ENCODE measurements at places on chromosomes 16 and 17.

GRCh38 chr17:13941781-13942180 is 127.5 kb upstream of the COX10 start:
- no peak for DNase-seq

DNA sequence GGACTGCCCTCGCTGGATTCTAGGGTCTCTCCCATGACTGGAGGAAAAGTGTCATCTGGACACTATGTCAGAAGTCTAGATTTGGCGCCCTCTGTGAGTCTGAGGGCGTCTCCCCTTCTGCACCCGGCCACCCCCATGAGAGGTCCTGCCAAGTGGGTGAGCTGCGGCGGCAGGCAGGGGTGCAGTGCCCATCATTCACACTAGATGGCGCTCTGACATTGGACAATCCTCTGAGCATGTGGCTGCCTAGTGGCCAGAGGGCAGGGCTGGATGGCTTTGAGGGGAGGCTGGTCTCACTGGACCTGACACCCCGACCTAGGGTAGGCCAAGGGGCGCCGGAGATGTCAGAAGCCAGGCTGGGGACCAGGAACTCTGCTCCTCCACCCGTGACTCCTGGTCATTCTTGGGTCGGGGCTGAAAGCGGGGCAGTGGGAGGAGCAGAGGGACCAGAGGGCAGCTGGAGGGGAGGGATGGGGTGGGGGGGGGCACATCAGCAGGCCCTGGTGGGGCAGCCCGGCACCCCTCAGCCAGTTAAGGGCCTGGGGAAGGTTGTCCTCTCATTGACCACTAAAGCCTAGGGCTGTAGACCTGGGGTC is 28.0 kb downstream of the MRM1 start:
- DNase-seq: peak; percentile 73

DNA sequence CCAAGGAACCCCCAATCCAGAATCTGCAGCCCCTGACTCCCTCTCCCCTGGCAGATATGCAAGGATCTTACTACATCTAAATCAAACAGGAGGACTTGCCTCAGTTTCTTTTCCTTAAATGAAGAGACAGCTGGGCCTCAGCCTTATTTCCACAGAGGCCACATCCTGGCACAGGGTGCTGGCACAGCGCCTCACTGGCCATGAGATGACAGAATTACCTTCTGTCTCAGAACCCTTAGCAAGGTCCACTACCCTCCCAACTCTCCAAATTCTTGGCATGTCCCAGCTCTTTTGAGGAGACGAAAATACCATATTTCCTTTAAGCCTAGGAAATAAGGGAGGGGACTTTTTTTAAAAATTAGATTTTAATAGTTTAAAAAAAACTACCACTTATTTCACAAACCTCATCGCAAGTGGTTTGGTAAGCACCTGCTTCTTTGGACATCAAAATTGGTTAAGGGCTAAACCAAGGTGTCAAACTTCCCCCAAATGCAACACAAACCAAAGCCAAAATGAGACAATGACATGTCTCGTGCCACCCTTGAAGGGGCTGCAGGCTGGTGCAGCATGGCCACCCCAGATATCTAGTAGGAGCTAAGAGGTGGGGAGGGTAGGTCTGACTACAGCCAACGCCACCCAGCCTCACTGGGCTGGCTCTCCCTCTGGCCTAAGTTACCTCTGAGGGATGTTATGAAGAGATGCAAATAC is 25.3 kb downstream of the FAM117A start:
- DNase-seq: no peak

GRCh38 chr16:31052114-31052513 is 18.8 kb downstream of the STX4 start:
- DNase-seq: no peak

DNA sequence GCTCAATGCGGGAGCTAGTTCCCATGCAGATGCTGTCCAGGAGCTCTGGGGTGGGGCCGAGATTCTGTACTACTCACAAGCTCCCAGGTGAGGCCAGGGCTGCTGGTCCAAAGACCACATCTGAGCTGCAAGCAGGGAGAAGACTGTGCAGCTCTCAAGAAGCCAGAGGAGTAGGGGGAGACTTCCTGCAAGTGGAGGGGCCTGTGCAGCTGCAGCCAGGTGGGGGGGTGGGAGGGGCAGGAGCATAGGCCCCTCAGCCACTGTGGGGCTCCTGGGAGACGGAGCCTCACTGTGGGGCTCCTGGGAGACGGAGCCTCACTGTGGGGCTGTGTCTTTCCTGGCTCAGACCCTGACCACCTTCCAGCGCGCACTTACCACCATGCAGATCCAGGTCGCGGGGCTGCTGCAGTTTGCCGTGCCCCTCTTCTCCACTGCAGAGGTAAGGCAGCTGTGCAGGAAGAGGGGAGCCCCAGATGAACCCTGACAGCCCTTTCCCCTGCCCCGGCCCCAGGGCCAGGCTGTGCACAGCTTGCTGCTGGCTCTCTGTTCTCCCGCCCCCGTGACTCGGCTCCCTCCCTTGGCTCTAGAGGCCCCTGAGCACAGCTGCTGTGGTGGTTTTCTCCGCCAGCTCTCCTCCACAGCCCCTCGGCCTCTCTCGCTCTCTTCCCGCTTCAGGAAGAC is 24.3 kb upstream of the DNAI2 start:
- peak; percentile 84 for DNase-seq

DNA sequence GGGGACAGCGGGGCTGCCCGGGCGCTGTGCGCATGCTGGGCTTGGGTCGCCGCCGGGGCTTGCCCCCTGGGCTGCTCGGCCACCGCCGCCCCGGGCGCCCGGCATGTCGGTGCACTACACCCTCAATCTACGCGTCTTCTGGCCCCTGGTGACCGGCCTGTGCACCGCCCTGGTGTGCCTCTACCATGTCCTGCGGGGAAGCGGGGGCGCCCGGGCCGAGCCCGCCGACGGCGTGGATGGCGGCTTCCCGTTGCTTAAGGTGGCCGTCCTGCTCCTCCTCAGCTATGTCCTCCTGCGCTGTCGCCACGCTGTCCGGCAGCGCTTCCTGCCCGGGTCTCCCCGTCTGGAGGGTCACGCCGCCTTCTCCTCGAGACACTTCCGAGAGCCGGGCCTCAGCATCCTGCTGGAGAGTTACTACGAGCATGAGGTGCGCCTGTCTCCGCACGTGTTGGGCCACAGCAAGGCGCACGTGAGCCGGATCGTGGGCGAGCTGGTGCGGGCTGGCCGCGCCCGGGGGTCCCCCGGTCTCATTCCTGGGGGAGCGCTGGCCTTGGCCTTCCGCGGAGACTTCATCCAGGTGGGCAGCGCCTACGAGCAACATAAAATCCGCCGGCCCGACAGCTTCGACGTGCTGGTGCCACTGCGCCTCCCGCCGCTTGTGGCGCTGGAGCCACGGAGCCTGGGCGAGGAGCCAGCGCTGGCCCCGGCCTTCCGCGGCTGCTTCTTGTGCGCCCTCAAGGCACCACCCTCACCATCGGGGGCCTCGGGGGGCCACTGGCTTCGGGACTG is 789 bp downstream of the ITPRIPL2 start:
- DNase-seq: peak; percentile 79

- DNase-seq: no peak
Observed at GRCh38 chr16:1223355-1224214, 1.5 kb downstream of the TPSG1 start.

DNA sequence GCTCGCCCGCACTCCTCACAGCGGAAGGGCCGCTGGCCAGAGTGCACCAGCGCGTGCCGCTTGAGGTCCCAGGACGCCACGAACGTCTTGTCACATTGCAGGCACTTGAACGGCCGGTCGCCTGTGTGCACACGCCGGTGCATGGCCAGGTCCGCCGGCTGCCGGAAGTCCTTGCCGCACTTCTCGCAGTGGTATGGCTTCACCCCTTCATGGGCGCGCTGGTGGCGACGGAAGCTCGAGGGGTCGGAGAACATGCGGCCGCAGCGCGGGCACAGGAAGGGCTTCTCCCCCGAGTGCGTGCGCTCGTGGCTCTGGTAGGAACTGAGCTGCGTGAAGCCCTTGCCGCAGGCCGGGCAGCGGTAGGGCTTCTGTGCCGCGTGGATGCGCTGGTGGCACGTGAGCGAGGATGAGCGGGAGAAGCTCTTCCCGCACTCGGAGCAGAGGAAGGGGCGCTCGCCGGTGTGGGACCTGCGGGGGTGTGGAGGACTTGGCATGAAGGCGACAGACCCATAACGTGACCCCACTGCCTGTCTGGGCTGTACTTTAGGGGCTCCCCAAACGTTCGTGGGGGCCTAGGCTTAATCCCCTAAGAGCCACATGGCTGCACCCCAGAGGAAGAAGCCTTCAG is 12.1 kb downstream of the ZNF668 start:
- no peak for DNase-seq

DNA sequence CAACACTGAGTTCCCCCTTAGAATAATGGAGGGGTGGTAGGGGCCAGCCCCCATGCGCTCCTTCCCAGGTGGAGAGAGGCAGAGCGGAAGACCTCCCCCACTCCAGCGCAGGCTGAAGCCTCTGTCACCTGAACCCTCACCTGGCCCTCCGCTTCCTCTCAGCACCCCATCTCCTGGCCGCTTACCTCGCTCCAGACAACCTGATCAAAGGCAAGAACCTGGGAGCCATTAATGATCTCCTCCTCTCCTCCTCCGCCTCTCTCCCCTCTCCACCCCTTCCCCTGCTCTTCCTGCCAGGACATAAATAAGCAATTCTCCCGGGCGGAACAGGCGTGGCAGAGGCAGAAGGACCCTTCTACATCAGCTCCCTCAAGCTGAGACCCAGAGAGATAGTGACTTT is 110.2 kb upstream of the LHX1 start:
- DNase-seq: no peak

DNA sequence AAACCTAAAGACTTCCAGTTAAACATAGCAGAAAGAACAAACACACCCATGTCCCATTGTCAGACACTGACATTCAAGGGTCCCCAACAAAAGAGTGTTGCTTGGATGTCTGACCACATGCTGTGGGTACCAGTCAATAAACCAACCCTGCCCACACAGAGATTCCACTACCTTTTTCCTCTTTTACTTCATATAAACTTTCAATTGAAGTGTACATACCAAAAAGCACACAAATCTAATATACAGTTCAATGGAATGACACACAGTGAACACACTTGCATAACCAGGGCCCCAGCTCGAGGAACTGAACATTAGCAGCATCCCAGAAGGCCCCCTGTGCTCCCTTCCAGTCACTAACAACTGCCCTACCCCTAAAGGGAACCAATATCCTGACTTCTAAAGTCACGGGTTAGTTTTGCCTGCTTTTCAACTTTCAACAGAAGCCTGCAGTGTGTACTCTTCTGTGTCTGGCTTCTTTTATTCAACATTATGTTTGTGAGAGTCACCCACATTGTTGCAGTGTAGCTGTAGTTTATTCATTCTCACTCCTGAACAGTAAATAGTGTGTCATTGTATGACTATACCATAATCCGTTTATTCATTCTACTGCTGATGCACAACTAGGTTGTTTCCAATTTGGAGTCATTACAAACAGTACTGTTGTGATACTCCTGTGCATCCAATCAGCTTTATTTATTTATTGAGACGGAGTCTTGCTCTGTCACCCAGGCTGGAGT is 18.0 kb downstream of the CFDP1 start:
- no peak for DNase-seq

GRCh38 chr17:42118545-42118944 is 2.6 kb downstream of the KAT2A start:
- peak; percentile 28 for DNase-seq

DNA sequence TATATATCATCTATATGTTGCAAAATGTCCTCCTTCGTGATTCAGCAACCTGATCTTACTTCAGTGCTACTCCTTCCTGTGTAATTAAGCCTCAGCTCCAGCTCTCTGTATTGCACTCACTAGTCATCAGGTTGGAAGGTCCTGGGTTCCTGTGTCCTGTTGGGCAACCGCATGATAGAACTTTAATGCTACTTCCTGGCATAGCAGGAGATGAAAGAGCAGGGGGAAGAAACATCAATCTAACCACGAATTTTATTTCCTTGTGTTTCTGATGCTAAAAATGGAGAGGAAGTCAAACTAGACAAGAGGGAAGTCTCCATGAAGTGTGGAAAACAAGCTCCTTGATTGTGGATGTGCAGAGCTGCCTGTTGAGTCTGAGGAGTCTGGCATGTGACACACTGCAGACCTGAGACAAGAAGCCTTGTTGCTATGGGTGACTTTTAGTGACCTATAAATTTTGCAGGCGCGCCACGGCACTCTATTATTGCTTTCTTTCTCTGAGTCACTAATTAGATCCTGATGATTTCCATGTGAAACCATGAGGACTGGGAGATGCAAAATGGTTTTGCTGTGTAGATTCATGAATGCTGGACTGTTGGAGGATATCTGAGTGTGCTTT is 25.6 kb downstream of the IGSF6 start:
- DNase-seq: peak; percentile 43

- DNase-seq: no peak
Observed at GRCh38 chr16:87604634-87605111, 2.4 kb downstream of the JPH3 start.

- DNase-seq: no peak
Observed at GRCh38 chr17:42034059-42034458, 14.2 kb downstream of the NKIRAS2 start.

- peak; percentile 79 for DNase-seq
Observed at GRCh38 chr17:63774141-63774968, at the start of gene DDX42. DDX42 (plus strand) TSS chr17:63774170; CDS start chr17:63787050, 12,880 bp downstream.

DNA sequence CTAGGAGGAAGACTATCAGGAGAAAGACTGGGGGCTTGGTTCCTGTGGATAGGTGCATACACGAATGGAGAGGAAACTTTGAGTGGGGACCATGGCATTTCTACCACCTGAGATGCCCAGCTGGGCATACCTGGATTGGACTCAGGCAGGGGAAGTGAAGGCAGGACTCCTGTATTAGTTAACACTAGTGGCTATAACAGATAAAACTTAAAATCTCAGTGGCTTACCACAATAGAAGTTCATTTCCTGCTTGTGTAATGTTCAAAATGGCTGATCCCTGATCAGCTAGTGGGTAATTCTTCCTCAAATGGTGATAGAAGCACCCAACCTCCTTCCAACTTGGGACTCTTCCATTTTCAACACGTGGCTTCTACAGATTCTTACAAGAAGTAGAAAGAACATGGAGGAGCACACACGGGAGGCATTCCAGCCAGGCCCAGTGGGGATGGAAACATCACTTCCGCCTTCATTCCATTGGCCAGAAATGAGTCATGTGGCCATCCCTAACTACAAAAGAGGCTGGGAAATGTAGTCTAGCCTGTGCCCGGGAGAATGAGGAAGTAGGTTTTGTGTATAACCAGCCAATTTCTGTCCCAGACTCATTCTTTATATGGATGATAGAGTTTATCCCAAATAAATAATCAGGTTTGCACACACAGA is 112.1 kb downstream of the UTP18 start:
- no peak for DNase-seq

DNA sequence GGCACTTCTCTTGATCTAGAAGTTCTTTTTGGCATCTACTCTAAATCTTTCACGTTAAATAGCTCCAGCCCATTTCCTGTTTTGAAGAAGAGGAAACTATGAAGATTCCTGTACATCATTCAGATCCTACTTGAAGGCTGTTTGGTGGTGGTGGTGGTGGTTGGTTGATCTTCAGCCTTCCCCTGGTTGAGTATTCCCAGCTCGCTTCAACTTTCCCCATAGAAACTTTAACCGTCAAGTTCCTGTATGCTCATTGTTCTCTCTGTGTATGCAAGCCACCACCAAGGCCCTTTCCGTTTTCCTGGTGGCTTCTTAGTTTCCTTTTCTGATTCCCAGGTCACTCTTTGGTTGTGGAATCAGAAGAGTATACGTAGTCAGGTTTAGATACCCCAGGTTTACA is 3.3 kb downstream of the LRRC46 start:
- DNase-seq: no peak

GRCh38 chr16:30659507-30660423 is 1.5 kb downstream of the FBRS start:
- DNase-seq: no peak

GRCh38 chr16:54243202-54243601 is 43.4 kb downstream of the IRX3 start:
- no peak for DNase-seq

- DNase-seq: no peak
Observed at GRCh38 chr16:87389245-87389644, 2.9 kb upstream of the MAP1LC3B start.

GRCh38 chr17:8459831-8460230 is 24.1 kb downstream of the NDEL1 start:
- DNase-seq: no peak
